ENCODE measurements at places on chromosomes 6 and 20.

GRCh38 chr6:159056003-159056402 is 11.2 kb upstream of the TAGAP start:
- DNase-seq: no peak

- no peak for DNase-seq
Measured at GRCh38 chr6:150410399-150410798, 41.6 kb downstream of the IYD start.

- DNase-seq: no peak
Measured at GRCh38 chr20:8139899-8140298, 7.8 kb downstream of the PLCB1 start.

- no peak for DNase-seq
Measured at GRCh38 chr6:12890171-12890790, 173.7 kb downstream of the PHACTR1 start.

- DNase-seq: no peak
Measured at GRCh38 chr6:26273673-26274588, 91.1 kb upstream of the BTN3A2 start.

DNA sequence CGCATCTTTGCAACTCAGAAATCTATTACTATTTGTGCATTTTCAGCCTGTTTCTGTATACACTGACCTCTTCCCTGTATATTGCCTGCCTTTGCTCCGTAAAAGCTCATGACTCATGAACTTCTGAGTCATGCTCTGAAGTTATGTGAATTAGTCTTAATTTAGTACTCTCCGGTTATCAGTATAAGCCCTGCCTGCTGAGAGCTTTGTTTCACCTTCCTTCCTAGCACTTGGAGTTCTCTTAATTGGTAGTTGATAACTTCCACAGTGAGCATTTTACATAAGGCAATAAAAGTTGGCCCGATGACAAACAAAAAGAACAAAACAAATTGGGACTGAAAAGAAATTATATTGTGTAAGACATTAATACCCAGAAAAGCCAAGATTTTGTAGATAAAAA is 231.4 kb downstream of the GJA1 start:
- DNase-seq: no peak

Measured in NCI-H1694 treated with DMSO at 0.1 percent for 48 hours (cell line).